ENCODE measurements at places on chromosomes 16 and 17.

DNA sequence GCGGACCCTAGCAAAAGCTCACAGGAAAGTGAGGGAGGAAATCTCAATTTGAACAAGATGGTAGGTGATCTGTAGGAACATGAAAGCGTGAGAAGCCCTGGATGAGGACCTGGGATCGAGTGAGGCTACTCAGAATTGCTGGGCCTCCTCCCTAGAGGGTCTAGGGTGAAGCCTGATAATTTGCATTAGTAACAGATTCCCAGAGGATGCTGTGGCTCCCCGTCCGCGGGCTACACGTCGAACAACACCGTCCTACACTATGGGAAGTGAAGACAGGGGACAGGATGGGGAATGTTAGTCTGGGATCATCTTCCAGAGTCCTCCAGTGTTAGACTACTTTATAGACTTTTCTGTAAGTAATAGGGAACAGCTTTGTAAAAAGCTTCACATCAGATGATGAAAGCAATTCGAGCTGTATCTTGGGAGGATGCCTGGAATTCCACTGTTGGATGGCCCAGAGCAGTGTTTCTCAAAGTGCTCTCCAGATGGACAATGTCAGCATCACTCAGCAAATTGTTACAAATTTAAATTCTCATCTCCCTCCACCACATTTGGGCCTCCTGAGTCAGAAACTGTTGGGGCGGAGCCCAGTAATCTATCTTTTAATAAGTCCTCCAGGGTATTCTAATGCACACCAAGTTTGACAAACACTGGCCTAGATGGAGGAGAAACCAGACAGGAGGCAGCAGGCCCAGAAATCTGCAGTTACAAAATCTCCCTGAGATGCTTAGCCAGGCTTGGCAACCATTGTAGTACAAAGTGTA, 6.5 kb downstream of the FNDC8 start:
- no peak for DNase-seq

- peak; percentile 10 for DNase-seq
These were observed 58.4 kb downstream of the MEAK7 start for GRCh38 chr16:84446084-84446483.

- no peak for DNase-seq
These were observed 37.2 kb downstream of the KCNJ2 start for GRCh38 chr17:70206361-70207010.

DNA sequence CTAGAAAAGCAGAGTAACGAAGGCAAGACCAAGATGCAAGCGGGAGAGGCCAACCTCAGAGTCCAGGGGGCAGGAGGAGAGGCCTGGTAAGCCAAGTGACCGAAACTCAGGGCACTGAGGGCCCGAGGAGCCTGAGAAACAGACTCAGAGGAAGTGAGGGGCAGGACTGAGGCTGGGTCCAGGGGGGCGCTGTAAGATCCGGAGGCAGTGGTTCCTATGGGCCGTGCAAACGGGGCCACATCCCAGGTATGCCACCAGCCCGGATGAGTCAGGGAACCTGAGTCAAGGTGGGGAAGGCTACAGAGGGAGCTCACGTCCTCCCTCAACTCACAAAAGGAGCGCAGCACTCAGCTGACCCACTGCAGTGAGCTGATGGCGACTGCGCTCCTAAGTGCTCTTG, 8.3 kb downstream of the ZDHHC7 start:
- DNase-seq, result no peak

DNA sequence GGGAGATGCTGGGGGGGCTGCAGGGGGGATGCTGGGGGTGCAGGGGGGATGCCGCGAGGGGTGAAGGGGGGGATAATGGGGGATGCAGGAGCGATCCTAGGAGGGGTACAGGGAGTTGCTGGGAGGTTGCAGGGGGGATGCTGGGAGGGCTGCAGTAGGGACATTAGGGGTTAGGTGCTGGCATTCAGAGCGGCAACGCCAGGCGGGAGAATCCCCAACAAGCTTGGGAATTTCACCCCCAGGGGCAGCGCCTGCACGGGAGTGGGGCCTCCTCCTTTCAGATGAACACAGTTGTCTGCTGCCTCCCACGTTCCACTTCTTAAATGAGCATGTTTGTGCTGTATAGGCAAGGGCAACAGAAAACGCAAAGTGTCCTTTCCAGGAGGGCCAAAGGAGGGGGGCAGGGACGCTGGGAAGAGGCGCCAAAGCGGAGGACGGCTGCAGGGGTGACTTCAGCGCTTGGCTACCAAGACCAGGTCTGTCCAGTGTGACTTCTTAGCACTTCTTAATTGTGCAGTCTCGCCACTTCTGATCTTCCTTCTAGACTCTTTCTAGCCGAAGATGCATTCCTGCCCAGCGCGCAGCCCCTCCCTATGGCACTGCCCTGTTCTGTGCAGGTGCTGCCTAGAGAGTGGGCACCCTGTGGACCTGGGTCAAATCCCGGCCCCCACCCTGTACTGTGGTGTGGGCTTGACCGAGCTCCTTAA, 2.0 kb upstream of the SLC6A4 start:
- no peak for DNase-seq

DNA sequence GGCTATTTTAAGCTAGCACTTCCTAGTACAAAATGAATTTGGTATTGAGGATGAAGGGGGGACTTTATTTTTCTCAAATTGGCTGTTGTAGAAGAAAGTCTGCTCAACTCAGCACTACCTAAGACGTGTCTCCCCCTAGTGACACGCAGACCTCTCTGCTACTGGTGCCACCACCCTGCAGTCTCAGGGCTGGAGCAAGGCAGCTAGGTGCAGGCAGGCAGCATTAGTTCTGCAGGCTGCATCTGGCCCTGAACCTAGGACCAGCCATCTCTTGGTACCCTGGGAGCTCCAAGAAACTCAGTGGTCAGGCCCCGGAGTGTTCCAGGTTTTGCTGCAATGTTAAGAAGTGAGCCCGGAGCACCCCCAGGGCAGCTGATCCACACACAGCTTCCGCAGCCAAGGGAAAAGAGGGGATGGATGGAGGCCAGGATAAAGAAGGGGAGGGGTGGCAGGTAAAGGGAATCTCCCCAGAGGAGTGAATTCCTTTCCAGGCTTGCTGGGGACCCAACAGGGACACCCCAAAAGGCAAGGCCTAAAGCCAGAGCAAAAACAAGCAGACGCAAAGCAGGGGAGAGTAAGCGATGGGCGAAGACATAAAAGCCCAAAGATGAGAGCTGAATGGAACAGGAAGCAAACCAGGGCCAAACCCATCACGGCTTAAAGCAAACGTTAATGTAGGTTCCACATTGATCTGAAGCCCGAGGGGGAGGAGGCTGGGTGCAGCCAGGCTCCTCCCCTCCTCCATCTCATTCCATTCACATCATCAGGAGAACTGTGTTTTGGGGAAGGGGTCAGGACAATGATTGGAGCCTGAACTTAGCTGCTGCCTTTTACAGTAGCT, 200.5 kb downstream of the ZFHX3 start:
- DNase-seq, result peak; percentile 14

DNA sequence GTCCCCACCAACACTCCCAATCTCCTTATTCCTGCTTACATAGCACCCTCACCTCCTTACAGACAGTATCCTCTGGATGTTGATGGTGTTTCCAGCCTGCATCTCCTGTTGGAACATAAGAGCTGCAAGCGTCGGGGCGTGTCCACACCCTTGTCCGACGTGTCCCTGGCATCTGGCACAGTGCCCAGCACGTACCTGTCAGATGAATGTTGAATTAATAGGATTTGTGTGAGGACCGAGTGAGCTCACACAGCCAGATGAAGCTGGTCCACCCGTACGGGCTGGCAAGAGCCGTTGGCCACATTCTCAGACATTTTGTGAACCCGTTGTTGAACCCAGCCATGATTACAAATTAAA, 12.2 kb upstream of the CBX4 start:
- DNase-seq, result no peak

GRCh38 chr16:11416228-11417001, 71.2 kb downstream of the RMI2 start:
- no peak for DNase-seq

GRCh38 chr17:76223802-76224201, 16.5 kb downstream of the RNF157 start:
- no peak for DNase-seq

DNA sequence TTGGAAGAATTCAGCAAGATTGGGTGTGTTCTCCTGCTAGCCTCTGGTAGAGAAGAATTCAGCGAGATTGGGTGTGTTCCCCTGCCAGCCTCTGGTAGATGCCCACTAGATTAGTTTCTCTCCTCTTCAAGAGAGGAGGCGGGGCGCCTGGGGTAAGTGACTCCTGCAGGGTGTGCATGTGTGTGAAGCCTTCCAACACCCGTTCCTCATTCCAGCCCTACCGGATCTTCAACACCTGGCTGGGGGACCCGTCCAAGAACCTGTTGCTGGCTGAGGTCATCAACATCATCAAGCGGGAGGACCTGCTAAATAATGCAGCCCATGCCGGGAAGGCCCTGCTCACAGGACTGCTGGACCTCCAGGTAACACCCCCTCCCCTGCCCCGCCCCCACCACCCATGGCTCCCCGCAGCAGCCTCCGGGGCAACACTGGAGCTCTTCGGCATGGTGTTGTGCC, 21.3 kb downstream of the TMEM186 start:
- DNase-seq, result no peak

DNA sequence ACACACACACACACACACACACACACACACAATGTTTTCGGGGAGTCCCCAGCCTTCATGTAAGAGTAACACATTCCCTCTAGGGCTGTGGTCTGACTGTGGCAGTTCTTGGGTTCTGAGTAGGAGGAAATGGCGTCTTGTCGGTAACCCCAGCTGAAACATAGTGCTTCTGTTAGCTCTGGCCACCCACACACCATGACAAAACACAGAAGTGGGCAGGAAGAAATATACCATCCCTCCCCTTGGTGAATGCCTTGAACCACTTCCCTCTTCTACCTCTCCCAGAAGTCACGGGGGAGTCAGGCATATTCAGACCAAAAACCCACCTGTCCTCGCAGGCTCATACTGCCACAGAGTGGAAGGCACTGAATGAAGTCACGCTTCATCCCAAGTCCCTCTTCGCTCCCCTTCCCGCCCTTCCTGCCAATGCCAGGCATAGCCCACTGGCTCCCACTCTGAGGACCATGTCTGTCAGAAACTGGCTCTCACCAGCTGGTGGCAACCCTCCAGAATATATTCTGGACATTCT, 11.5 kb downstream of the SLC35B1 start:
- DNase-seq, result no peak

- DNase-seq, result no peak
These were observed 3.4 kb downstream of the TERF2 start for GRCh38 chr16:69382421-69382820.

DNA sequence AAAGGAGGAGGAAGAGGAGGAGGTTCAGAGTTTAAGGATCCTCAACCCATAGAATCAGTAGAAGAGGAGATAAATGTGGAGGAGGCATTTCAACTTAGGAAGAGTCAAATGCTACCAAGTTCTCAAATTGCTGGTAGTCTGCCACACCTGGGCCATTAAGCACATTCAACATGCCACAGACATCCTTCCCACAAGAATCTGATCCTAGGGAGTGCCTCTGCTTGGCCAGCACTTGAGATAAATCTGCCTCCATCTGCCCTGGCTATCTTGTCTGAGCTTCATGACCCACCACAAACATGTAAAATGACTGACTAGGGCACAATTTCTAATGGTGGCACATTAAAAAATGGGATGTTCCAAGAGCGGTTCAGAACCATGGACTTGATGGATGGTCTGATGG, 37.3 kb upstream of the AXIN2 start:
- DNase-seq, result no peak

DNA sequence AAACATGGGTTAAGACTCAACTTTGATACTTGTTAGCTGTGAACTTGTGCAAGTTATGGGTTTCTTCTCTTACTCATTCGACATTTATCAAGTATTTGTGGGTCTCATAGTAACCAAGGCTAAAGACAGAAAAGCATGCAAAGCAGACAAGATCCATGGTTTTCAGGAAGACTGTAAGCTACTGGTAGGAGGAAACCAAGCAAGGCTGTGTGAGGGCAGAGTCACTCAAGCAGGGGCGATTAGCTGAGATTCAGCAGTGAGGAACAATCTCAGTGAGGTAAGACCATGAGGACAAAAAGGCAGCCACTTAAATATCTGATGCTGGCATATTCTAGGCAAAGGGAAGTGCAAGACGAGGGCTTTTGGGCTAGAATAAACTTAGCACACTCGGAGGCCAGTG, 29.5 kb downstream of the MBTD1 start:
- no peak for DNase-seq

- no peak for DNase-seq
These were observed 101.7 kb upstream of the CREBBP start for GRCh38 chr16:3982216-3982615.

- peak; percentile 72 for DNase-seq
These were observed 10.2 kb upstream of the EIF1 start for GRCh38 chr17:41678411-41678906.

- DNase-seq, result peak; percentile 24
These were observed 9.2 kb downstream of the CHD3 start for GRCh38 chr17:7897773-7898172.

GRCh38 chr17:55327225-55328088, 62.7 kb downstream of the HLF start:
- DNase-seq, result no peak

- no peak for DNase-seq
These were observed 213.3 kb upstream of the HS3ST4 start for GRCh38 chr16:25478476-25478875.

DNA sequence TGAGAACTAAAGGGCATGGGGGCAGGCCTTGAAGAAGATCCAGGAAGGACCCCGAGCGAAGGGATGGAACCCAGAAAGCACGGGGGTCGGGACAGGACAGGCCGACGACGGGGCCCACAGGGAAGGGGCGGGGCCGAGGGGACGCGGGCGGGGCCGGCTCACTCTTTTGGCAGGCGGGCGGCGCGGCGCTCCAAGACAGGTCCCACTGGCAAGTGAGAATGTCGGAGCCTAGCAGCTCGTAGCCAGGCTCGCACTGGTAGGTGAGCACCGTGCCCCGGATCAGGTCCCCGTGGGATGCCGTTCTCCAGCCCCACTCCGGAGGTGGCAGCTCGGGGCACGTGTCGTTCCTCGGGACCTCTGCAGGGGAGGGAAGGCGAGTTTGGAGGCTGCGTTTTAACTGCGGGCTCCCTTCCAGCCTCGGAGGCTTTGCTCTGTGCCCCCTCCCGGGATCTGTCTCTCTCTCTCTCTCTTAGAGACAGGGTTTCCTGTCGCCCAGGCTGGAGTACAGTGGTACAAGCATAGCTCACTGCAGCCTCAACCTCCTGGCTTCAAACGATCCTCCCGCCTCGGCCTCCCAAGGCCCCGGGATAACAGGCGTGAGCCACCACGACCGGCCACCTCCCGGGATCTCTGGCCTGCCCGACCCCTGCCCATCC, 13.7 kb upstream of the CDIPT start:
- DNase-seq, result no peak

DNA sequence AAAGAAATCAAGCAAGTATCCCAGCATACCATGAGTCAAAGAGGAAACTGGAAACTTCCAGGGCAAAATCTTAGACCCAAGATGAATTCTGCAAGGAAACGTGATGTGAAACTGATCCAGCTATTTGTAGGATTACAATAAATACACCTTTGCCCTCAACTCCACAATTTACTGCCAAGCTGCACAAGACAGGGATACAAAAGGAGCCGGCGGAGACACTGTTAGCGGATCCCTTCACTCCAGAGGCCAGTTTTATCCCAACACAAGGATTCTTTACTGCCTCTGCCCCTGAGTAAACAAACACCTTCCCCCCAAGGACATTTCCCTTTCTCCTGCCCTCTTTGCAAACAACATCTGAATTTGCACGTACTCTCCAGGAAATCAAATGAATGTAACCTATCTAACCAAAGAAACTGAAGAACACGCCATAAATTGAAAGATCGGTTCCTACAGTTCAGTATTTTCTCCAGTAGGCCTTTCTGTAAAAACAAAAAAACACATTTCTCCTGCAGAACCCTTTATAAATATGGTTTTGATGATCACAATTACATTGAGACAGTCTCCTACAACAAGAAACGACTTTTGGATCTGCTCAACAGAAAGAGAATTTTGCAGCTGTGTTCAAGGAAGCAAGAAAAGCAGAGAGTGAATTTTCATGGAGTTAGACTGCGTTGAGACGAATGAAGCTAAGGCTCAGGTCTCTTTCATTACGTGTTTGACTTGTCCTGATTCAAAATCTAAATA, 1.4 kb upstream of the CBX2 start:
- DNase-seq, result no peak

Data from kidney capillary endothelial cell (primary cell).